CD4-positive, alpha-beta T cell treated with Interleukin-21 for 1 hour (primary cell): ENCODE measurements at places on chromosomes 4 and X.

DNA sequence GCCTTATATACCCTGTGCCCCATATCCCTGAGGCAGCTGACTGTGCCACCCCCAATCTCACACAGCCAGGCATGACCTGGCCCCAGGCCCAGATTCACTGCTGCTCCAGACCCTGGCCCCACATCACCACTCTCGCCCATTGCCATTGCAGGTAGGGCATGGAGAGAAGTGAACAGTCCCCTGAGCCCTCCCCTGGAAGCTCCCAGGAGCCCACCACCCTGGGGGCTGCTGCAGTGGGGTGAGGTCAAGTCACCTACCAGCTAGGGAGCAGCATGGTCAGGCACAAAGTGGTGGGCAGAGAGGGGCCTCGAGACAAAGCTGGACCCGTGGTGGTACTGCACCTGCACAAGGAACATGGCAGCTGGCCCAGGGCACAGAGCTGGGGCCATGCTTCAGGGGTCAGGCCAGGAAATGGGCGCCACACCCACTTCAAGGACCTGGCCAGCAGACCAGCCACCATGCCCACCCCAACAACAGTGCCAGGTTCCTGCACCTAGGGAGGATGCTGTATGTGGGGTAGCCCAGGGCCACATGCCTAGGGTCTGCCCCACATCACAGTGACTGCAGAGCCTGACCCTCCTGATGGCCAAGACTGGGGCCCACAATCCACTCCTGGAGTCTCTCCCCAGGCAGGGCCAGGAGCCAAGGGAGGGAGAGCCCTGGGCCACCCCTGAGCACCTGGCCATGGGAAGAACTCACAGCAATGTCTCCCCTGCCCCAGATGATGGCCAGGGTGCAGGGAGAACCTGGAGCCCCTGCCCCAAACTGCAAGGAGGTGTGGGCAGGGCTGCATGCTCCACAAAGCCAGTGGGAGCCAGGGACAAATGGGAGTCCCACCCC lies 58.5 kb downstream of the COX18 start:
- DNase-seq: no peak

DNA sequence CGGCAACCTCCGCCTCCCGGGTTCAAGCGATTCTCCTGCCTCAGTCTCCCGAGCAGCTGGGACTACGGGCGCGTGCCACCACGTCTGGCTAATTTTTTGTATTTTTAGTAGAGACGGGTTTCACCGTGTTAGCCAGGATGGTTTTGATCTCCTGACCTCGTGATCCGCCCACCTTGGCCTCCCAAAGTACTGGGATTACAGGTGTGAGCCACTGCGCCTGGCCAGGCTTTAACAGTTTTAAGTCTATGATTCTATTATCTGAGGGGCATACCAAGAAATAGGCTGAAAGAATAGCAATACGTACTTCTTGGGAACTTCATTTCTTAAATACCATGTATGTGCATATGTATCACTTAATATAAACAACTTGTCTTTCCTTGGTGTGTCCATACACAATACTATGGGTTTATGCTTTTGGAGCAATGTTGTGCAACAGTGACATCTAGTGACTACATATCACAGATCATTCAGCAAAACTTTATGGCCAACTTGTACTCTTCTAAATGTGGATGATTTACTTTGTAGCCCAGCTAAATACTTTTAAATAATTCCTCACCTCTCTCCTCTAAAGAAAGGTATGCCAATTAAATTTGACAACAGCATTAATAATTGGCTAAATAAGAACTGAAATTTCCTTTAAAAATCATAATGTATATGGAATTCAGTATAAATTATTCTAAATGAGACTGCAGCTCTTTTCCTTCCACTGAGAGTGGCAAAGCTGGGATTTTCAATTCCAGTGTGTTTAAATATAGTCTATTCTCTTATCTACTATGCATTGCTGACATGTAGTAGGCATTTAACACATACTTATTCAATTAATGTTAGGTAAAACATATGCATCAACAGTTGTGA lies 10.4 kb downstream of the SLC9B1 start:
- DNase-seq: peak; percentile 71

- no peak for DNase-seq
Measured at GRCh38 chr4:118950224-118950623, 61.6 kb downstream of the SYNPO2 start.

- no peak for DNase-seq
Measured at GRCh38 chr4:13912436-13912925, 285.0 kb upstream of the BOD1L1 start.

- DNase-seq: no peak
Measured at GRCh38 chrX:24767557-24767956, 73.8 kb downstream of the POLA1 start.

DNA sequence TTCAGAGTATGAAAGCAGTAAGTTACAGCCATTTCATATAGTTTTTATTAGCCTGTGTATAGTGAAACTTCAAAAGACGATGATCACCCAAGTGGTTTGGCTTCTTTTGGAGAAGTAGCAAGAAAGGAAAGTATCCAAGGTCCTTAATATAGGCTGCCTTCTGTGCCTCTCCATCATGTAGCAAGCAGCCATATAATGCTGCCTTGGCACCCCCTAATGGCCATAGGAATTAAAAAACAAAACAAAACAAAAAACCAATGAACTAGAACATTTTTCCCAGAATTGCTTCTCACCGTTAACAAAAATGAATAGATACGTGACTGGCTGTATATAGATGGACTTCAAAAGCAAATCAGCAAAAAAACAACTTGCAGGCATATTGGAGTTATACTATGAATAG lies 18.9 kb downstream of the LAMP2 start:
- DNase-seq: peak; percentile 22

- no peak for DNase-seq
Measured at GRCh38 chrX:54695231-54695630, 102.8 kb downstream of the ITIH6 start.

DNA sequence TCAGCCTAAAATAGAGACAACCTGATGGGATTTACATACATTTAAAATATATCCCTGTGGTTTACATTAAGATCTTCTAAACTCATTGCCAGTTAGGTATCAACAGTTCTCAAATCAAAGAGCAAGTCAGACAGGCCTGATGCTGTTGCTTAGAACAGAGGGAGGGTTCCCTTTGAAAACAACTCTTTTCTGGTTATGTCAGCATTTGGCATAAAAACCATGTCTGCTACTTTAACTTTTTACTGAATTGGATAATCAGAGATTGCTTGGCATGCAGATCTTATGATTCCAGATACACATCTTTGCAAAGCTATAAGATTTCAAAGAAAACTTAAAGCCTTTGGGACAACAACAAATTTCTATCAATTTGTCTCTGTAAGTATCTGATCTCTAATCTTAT lies 140.8 kb downstream of the CPE start:
- DNase-seq: no peak

GRCh38 chrX:54922547-54922946 lies 1.9 kb downstream of the TRO start:
- DNase-seq: no peak

- no peak for DNase-seq
Measured at GRCh38 chrX:43357741-43358140, 298.4 kb upstream of the MAOA start.

DNA sequence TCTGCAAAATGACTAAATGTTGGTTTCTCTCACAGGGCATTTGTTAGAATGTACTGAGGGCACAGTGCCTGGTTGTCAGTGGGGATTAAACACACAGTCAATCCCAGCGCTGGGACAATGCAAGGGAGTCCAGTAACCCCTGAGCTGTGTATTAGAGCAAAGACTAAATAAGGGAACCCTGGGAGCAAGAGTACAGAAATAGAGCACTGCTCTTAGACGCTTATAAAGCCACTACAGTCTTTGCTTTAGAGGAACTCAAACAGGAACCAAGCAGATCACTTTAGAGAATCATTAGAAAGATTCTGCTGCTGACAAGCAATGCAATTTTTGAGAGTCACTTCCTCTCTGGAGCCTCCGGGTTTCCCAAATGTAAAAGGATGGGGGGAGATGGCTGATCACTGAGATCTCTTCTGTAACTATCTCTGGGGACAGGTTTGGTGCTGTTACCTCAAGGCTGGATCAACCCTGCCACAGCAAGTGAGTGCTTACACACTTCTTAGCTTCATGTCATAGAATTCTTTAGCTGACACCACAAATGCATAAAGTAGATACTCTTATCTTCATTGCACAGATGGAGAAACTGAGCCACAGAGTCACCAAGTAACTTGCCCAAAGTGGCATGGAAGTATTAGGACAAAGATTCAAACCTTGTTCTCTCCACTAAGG lies 137.8 kb upstream of the CPEB2 start:
- no peak for DNase-seq

- DNase-seq: no peak
Measured at GRCh38 chrX:147847999-147848398, 63.7 kb upstream of the FMR1 start.

DNA sequence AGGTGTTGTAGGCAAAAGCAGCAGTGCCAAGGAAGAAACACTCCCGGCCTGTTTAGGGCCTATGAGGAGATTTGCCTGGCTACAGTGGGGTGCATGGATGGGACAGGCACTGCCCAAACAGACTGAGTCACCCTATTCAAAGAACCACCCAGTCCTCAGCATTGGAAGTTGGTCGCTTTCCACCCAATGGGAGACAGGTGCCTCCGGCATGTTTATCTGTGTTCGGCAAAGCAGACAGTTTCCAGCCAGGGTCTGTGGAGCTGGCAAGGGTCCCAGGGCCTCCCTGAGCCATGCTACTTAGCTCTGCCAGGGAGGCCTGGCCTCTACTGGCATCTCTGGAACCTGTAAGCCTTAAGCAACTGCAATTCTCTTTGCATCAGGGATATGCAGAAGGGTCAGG lies 165.1 kb upstream of the ATP6AP2 start:
- no peak for DNase-seq

- DNase-seq: no peak
Measured at GRCh38 chr4:53228036-53228435, 137.8 kb downstream of the SCFD2 start.

- no peak for DNase-seq
Measured at GRCh38 chr4:108117418-108118182, 51.1 kb downstream of the LEF1 start.

- no peak for DNase-seq
Measured at GRCh38 chr4:11456401-11456800, 27.7 kb upstream of the HS3ST1 start.

GRCh38 chr4:110196871-110197528 lies 1.4 kb downstream of the ELOVL6 start:
- DNase-seq: peak; percentile 62

GRCh38 chr4:69999420-69999819 lies 3.7 kb downstream of the STATH start:
- no peak for DNase-seq

DNA sequence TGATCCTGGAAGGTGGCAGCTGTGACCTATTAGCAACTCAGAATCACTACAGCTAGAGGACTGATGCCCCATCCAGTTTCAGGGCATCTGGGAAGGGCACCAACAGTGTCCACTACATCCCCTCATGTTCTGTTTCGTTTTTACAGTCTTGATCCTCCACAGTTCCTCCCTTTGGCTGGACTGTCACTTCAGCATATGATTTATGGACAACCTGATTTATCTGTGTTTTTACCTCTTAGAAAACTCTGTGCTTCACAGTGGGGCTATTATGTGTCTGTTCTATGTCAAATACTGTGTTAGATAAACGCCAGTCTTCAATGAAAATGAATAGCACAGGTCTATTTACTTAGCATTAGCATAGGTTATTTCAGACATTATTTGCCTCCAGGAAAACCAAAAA lies 63.1 kb upstream of the GRPR start:
- DNase-seq: no peak

- no peak for DNase-seq
Measured at GRCh38 chr4:1337376-1337831, 9.6 kb upstream of the UVSSA start.

DNA sequence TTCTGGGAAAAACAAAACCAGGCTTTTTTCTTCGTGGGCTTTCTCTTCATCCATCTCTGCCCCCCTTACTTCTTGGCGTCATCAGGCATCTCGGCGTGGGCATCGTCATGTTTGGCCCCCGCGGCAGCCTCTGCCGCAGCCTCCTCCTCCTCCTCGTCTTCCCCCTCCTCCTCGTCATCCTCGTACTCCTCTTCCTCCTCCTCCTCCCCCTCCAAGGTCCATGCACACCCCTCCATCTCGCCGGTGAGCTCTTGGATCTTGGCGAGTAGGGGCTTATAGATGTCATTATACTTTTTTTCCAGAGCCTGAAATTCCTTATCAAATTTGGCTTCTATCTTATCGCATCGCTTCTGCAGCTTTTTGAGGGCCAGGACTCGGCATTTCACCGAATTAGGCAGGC lies 488 bp downstream of the NAP1L5 start:
- peak; percentile 40 for DNase-seq

GRCh38 chrX:123873956-123874355 lies 14.1 kb downstream of the XIAP start:
- DNase-seq: no peak

DNA sequence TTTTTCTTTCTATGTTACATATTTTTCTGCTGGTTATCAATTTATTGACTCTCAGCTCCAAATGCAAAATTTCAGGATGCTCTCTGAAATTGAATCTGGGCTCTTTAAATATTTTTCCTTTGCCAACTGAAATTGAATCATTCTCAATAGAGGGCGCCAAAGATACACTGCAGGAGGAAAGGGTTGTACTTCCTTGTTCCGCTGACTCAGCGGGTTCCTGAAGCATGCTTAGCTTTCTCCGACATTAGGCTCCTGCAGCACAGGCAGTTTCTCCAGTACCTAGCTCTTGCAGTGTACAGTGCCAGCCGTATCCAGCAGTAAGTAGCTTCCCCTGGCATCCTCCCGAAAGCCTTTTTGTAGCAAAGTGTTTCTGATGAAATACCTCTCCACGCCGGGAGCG lies 28.8 kb upstream of the CFAP47 start:
- no peak for DNase-seq

- DNase-seq: no peak
Measured at GRCh38 chr4:10115271-10115796, 1.3 kb downstream of the WDR1 start.

DNA sequence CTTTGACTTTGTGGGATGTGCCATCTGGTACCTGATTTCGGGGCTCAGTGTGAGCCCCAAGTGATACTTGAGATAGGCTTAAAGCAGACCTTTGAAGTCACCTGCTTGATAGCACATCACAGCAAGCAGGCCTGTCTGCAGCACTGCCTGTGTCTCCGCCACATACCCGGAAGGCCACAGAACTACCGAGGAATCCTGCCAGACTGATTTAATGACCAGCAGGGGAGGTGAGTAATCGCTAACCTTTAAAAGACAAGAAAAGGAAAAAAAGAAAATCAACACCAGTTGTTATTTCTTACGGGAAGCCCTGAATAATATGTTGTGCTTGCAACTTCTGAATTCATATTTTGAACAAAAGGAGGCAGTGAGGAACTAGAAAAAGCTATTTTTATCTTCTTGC lies 6.8 kb downstream of the PTCHD1 start:
- no peak for DNase-seq

GRCh38 chr4:155667568-155668511 lies 1.2 kb downstream of the GUCY1A1 start:
- DNase-seq: no peak

- DNase-seq: peak; percentile 45
Measured at GRCh38 chr4:81648576-81649275, 177.0 kb upstream of the RASGEF1B start.

DNA sequence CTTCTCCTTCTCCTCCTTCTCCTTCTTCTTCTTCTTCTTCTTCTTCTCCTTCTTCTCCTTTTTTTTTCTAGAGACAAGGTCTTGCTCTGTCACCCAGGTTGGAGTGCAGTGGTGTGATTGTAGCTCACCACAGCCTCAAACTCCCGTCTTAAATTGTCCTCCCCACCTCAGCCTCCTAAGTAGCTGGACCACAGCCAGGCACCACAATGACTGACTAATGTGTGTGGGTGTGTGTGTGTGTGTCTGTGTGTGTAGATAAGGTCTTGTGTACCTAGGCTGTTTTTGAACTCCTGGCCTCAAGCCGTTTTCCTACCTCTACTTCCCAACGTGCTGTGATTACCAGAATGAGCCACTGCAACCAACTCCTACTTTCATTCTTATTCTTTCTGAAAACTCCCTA lies 390.9 kb downstream of the ADAM29 start:
- DNase-seq: no peak

- DNase-seq: no peak
Measured at GRCh38 chr4:121614101-121614500, 82.7 kb downstream of the ANXA5 start.
